ENCODE measurements at places on chromosomes 2 and 18.

GRCh38 chr2:156177654-156178053, 154.9 kb downstream of the NR4A2 start:
- no peak for DNase-seq

GRCh38 chr18:67577386-67577785, 60.9 kb upstream of the DSEL start:
- DNase-seq: no peak

- no peak for DNase-seq
Observed at GRCh38 chr2:175832866-175833265, 169.2 kb downstream of the LNPK start.

GRCh38 chr2:70977605-70978205, 725 bp upstream of the ANKRD53 start:
- DNase-seq: no peak

GRCh38 chr2:12819103-12819475, 102.4 kb downstream of the TRIB2 start:
- DNase-seq: peak; percentile 8

- peak; percentile 4 for DNase-seq
Observed at GRCh38 chr2:139864821-139865302, 1084.7 kb upstream of the NXPH2 start.
